NCI-H1930 (cell line): ENCODE measurements at places on chromosomes 6 and 20.

DNA sequence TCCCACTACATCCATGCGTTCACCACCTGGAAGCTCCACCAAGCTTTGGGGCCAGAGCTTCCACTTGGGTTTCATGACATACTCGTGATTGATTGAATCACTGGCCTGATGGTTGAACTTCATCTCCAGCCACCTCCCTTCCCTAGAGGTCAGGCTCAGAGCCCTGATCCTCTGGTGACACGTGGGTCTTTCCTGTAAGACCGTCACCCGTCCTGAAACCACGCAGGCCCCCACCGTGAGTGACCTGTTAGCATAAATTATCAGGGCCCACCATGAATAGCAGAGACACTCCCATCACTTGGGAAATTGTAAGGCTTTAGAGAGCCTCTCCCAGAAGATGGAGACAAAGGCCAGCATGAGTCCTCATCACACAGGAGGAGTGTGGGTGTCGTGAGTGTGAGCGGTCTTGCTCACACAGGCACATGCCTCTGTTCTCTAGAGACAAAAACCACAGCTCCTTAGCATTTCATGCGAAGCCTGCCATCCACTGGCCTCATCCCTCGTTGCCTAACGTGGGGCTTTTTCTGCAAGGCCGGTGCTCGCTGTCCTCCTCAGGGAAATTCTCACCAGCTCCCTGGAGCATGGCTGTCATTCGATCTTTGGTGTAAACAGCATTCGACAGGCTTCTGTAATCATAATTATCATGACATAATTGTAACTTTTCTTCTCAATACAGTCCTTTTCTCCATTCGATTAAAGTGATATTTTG, 65.1 kb upstream of the DUSP22 start:
- no peak for DNase-seq

GRCh38 chr6:15608396-15608795, 54.4 kb downstream of the DTNBP1 start:
- no peak for DNase-seq

DNA sequence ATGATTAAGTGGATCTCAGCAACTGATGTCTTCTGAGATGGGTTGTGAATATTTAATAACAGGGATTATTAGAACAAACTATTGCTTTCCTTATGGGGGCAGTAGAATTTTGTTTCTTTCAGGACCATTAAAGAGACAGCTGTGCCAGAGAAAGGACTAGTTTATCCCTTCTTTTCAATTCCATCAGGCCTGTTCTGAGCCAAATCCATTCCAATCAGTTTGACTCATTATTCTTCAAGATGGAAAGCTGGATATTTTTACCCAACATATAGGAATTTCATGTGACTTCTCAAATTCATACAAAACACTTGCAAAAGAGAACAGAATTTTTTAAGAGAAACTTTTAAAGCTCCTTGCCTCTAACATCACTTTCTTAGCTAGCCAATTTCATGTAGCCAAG, 722.0 kb upstream of the FLRT3 start:
- DNase-seq, result no peak

DNA sequence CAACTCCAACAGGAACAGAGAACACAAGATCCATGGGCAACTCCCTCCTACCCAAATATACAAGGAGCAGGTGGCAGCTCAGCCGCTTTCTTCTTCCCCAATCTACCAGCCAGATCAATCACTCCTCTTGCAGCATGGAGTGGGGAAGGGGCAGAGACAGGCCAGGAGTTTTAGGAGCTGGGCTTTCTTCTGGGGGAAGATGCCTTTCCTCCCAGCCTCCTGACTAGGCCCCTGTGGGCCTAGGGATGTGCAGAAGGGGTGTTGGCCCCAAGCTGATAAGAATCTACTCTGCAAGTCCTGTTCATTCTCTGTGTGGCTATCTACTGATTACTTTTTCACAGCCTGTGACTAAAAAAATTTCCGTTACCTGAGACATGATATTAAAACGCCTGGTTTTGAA, 189.0 kb downstream of the BCAS1 start:
- DNase-seq, result no peak

DNA sequence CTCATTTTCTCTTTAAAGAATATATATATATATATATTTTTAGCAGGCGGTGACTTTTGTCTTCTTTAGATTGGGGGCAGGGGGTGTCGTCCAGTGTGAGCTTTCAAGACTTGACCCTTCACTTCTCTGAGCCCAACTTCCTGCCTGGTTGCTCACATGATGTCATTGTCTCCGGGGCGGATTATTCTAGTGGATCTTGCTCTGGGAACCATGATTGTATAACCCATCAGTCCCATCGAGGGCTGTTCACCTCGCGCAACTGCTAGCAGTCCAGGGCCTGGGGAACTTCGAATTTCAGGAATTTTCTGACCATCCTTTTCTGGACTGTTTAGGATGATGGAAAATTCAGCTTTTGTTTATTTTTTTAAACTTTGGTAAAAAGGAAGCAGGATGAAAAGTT, 1.0 kb downstream of the IGF2R start:
- DNase-seq, result no peak

- DNase-seq, result no peak
Observed at GRCh38 chr6:139373154-139373927, 1.1 kb downstream of the CITED2 start.

GRCh38 chr20:34475979-34476736, 40.1 kb upstream of the DYNLRB1 start:
- DNase-seq, result no peak

GRCh38 chr6:156719720-156720563, 57.2 kb upstream of the ARID1B start:
- no peak for DNase-seq

GRCh38 chr6:15504581-15505350, 158.1 kb downstream of the DTNBP1 start:
- DNase-seq, result no peak

- no peak for DNase-seq
Observed at GRCh38 chr6:30258204-30258603, 45.0 kb upstream of the TRIM26 start.

DNA sequence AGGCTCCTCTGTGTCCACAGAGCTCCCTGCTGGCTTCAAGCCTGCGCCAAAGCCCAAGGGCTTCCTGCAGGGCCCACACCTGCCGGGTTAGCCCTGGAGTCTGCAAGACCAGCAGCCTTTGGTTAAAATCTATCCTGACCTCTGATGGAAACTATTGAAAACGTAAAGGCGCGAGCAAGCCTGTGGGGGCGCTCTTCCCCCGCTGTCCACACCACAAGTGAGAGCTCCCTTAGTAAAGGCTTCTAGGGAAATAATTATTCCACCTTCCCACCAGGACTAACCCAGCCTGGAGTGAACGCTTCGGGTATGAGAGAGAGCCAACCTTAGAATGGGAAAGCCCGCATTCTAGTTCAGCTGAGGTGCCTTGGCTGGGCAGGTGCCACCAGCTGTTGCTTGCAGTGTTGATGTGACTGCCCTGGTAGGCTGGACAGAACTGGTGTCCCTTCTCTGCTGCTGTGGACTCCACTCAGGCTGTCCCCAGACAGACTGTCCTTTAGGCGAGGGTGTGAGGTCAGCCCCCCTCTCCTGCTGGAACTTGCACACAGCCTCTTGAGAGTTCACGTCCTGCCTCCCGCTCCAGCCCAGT, 68.7 kb downstream of the SYTL3 start:
- DNase-seq, result no peak

- DNase-seq, result no peak
Observed at GRCh38 chr6:1409774-1410465, 20.5 kb downstream of the FOXF2 start.

DNA sequence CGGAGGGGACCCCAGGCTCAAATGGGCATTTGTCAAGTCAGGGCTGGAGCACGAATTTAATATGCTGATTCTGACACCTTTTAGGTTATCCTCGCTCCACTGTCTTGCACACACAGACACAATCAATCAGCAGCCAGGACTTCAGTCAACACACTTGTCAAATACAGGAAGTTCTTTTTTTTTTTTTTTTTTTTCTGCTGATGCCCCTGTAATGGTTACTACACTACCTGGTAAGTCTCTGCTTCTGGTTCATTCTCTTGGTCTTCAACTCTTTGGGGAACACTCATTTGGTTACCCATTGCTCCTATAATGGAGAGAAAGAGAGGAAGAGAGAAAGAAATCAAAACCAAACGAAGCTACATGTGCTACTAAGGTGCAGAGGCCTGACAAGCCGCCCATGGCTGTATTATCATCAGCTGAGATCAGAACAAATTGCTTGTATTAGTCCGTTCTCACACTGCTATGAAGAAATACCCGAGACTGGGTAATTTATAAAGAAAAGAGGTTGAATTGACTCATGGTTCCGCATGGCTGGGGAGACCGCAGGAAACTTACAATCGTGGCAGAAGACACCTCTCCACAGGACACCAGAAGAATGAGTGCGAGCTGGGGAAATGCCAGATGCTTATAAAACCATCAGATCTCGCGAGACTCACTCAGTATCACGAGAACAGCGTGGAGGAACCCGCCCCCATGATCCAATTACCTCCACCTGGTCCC, 11.8 kb downstream of the BCAS1 start:
- no peak for DNase-seq

GRCh38 chr20:50094522-50094921, 18.4 kb downstream of the UBE2V1 start:
- no peak for DNase-seq

DNA sequence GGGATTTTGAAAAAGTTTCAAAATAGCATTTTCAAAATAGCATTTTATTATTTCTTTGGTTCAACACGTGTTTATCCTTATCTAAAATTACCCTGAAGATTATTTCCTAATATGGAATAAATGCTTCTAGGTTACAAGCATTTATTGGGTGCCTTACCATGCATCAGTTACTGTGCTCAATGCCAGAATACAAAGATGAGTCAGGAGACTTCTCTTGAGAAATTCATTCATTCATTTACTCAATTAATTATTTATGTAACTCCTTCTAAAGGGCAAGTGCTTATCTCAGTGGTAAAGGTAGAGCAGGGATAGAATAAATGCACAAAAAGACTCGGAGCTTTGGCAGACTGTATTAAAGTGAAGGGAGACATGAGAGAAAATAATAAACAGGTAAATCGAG, 150.1 kb upstream of the PDE7B start:
- no peak for DNase-seq

GRCh38 chr6:40336940-40337760, 250.0 kb downstream of the LRFN2 start:
- no peak for DNase-seq

- no peak for DNase-seq
Observed at GRCh38 chr6:131949620-131949908, 1.6 kb downstream of the CCN2 start.

GRCh38 chr6:15974817-15975216, 154.1 kb upstream of the MYLIP start:
- no peak for DNase-seq

DNA sequence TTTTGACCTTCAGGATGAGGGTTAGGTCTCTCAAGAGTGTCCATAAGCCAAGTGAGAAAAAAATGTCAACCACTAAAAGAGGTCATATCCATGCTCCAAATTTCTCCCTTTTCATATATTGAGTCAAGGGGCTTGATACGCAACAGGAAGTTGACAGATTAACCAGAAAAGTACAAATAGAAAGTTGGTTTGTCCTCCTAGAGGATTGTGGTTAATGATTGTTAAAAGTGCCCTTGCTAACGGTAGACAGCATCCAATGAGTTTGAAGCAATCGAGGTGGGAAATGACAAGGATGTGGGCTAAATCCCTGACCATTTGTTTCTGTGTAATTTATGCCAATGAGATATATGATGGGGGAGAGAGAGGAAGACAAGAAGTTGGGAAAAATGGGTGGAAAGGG, 18.1 kb upstream of the HBS1L start:
- no peak for DNase-seq

DNA sequence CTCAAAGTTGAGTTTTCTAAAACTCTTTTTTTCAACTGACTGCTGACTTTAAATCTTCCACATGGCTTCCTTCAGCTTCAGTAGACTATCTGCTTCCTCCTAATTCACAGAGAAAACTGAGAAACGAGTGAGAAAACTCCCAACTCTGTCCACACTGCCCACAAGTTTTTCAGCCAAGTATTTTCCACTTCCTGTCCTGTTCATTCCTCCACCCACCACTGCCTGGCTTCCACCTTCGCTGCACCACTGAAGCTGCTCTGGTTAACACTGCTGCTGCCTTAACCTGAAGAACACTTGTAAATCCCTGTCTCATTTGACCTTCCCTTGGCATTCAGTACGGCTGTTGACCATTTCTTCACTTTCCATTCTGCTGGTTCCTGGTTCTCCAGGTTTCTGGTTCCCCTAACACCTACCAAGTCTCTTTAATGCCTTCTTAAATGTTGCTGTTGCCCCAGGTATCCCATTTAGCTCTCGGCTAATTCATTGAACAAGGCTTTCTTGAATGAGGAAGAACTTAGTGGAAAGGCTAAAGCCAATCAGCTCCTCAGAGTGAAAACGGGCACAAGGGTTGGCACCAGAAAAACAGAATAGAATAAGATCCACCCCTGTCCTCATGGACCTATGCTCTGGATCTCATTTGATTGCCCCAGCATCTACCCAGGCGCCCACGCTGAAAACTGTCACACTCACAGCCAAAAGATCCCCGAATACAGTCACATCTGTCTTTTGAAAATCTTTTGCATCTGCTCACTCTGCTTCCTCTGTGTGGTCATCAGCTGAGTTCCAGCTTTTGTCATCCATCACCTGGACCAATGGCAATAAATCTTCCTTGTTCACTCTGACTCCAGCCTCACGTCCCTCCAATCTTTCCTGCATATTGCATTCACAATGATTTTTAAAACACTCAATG, 104.4 kb upstream of the TAB2 start:
- no peak for DNase-seq

- DNase-seq, result no peak
Observed at GRCh38 chr20:5864873-5865587, 85.3 kb downstream of the TRMT6 start.

DNA sequence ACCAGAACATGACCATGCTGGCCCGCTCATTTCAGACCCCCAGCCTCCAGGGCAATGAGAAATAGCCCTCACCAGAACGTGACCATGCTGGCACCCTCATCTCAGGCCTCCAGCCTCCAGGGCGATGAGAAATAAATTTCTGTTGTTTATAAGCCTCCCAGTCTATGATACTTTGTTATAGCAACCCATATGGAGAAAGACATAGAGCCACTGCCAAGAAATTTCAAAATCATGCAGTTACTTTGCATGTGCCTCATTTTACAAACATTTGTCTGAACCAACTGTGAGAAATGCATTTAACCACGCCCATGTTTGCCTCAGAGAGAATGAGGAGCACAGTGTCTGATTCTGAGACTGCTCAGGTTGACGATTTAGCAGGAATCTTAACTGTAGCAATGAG, 15.5 kb downstream of the CYP39A1 start:
- DNase-seq, result no peak

DNA sequence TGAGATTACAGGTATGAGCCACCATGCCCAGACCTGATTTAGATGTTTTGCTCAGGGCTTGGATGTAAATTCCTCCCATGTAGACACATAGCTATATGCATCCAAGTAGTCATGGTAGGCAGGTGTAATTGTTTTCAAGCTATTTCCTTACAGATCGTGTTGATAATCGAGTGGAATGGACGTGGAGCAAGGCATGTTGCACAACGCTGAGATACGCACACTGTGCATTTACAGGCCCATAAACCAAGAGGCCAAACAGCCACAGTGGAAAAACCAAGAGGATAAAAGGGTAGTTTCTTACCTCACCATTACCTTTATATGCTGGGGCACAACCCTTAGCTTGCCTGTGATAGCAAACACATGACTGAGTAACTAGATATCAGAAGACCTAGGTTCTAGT, 51.0 kb upstream of the ADGRF1 start:
- no peak for DNase-seq
